Dermis microvascular lymphatic vessel endothelial cell (primary cell): ENCODE measurements at places on chromosomes 1 and 21. TPM values are rescaled to one million over a fixed set of nuclear protein-coding genes. Genes with fewer than 3 reads are reported as not detected.

DNA sequence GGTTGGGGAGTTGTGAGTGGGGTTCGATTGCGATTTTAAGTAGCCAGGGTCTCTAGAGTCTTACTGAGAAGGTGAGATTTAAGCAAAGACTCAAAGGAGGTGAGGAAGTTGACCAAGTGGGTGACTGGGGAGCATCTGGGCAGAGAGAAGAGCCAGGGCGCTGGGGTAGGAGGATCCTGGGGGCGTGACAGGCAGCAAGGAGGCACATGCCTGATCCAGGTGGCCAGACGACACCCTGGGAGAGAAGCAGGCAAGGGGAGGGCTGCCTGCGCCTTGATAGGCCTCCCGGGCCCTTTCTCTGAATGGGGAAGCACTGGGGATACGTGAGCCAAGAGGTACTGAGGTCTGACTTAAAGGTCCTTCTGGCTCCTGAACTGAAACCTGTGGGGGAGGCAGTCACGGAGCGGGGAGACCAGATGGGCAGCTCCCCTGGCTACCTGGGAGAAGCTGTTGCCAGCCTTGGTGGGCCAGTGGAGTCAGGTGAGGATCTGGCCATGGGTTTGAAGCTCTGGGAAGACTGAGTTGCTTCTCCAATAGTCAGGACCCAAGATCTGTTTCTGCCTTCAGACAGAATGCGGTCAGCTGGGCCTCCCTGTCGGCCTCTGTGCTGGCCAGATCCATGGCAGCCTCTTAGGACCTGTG is 5.4 kb downstream of the ZBTB48 start:
- DNase-seq = no peak

GRCh38 chr1:183891158-183891856 is 86.4 kb downstream of the RGL1 start:
- no peak for DNase-seq

- DNase-seq = no peak
Measured at GRCh38 chr1:197797010-197797409, 21.7 kb upstream of the DENND1B start.

DNA sequence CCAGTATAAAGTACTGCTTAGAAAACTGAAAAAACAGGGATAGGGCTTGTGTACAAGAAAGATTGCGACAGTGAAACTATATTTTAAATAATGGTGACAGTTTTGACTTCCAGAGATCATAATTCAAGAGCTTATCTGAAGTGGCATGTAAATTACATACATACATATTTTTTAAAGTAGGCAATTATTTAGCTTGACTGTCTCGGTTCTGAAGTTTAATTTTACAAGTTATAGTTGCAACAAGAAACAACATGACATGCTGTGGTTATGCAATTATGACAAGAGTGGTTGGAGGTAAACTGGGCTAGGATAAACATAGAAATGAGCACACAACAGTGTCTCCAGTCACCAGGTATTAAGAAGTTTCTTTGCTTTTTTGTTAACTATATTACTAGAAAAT is 4.1 kb downstream of the C1orf21 start:
- DNase-seq = no peak

GRCh38 chr1:182786223-182786994 is 3.2 kb upstream of the NPL start:
- peak; percentile 68 for DNase-seq

GRCh38 chr1:196649990-196650389 is 1.9 kb upstream of the CFH start:
- no peak for DNase-seq

GRCh38 chr1:181451661-181452230 is 31.6 kb upstream of the CACNA1E start:
- no peak for DNase-seq

DNA sequence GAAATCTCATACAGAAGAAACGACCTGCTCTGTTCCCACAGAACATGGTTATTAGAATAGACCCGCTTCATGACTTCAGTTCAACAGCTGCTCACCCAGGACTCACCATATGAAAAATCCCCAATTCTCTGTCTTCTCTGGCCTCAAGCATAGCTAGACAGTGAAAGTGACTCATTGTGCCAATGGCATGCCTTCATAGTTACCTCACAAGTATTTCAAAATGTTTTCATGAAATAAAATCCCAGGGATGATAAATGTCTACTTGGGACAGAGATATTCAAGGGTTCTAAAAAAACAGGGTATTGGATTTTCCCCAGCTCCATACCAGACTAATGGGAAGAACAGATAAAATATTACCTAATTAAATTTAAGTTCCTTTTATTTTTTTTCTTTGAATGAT is 82.3 kb downstream of the NOTCH2 start:
- no peak for DNase-seq

DNA sequence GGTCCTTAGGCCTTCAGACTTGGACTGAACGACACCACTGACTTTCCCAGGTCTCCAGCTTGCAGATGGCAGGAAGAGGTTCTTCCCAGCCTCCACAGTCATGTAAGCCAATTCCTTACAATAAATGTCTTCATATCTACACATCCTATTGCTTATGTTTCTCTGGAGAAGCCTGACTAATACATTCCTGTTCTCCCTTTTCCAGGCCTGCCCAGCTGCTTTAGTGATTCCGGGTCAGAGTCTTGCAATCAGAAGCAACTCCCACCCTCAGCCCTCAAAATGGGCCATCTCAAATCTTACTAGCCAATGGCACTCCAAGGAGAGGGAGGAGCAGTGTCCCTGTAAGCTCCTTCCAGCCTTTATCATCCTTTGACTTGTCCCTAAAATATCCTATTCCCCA is 16.4 kb upstream of the CPT2 start:
- no peak for DNase-seq

DNA sequence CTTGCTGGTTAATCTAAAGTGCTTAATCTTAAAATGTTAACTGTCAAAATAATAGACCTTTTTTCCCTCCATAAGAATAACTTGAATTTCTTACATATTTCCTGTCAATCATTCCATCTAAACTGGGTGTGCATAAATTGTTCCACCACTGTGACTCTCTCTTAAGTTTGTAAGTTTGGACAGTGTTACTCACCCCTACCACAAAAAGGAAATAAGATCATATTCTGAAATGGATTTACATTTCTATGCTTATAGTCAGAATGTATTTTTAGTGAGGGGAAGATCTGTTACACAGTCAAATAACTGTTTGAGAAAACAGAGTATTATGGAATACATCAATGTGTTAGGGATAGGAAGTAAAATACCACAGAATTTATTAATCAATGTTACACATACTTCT is 109.6 kb upstream of the DPYD start:
- DNase-seq = peak; percentile 49

- DNase-seq = no peak
Measured at GRCh38 chr1:202076050-202076511, 46.6 kb upstream of the GPR37L1 start.

- no peak for DNase-seq
Measured at GRCh38 chr1:79105500-79105899, 99.0 kb upstream of the ADGRL4 start.

GRCh38 chr1:156387870-156388173 is 18.8 kb downstream of the RHBG start:
- no peak for DNase-seq

- DNase-seq = no peak
Measured at GRCh38 chr1:5968161-5968736, 24.0 kb downstream of the NPHP4 start.

DNA sequence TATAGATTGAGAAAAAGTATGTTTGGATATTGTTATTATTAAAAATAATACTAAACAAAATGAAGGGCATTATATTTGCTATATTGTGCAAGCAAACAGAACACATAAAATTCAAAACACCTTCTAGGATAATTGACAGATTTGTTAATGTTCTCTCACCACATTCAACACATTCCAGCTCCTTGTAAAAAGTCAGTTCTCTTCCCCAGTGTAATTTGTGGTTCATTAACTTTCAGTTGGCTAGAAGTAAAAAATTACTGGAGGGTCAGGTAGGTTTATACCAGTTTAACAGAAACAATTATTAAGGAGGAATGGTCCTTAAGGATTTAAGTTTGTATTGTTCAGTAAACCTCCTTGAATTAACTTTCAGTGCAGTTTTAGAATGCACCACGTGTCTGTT is 1235.3 kb upstream of the ADGRL2 start:
- DNase-seq = no peak

DNA sequence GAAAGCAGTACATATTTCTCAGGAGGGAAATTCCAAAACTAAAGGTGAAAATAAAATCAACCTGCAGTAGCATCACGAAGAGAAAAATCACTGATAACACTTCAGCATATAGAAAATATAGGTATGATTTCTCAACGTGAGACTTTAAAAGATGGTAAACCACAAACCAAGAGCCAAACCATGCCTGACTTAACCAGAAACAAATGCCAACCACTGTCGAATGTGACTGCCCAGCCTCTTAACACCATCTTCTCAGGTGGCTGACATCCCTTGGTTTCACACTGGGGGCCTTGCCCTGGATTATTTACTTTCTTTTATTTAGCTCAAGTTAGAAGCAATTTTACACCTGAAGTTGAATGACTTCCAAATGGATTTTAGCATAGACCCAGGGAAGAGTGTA is 10.1 kb downstream of the HMGCS2 start:
- DNase-seq = no peak

DNA sequence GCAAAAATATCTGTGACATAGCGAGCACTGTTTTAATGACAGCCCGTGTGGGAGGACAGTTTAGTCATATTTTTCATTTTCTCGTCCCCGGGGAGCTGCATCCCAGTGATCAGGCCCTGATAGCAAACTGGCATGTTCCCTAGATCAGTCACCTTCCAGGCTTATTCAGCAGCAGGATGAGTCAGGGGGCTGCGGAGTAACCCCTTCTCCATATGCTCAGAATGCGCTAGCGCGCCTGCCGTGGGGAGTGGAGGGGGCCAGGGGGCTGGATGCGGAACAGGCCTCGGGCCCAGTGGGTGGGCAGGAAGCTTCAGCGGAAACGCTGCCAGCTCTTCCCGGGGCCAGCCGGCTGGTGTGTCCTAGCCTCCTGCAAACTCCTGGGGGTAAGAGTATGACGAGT is 94.0 kb downstream of the KCND3 start:
- no peak for DNase-seq

DNA sequence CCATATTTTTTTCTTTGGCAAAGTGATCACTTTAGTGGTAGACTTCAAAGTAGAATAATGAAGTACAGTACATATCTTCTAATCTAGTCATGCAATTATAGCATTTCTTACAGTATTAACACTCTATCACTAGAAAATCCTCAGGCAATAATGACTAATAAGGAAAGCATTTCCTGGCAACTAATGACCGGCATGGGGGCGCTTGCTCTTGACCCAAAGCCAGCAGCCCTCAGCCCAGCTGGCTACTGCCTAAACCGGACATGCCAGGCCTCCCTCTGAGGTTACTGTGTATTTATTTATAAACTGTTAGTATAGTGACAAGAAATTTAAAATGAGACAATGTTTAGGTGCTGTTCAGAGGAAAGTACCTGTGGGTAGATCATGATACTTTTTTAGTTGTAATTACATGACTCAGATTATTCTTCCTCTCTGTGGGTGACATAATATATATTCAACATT is 633.8 kb downstream of the PTPRC start:
- peak; percentile 91 for DNase-seq

DNA sequence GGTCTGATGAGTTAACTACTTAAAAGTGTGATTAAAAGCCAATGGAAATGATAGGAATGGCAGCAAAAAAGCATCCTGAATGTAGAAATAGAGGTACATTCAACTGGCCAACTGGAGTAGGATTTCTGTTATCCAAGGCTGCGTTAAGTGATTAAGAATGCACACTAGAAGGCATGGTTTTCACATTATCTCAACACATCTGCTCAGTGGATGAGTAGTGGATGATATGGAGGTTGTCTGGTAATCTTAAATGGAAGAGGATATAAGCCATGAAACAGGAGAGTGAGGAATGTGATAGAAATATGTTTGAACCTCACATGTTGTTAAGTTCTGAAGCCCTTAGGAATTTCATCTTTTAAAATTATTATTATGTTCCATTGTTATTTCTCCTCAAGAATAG is 839.9 kb downstream of the USP25 start:
- no peak for DNase-seq

GRCh38 chr1:147272042-147272441 is 29.6 kb downstream of the CHD1L start:
- DNase-seq = no peak

DNA sequence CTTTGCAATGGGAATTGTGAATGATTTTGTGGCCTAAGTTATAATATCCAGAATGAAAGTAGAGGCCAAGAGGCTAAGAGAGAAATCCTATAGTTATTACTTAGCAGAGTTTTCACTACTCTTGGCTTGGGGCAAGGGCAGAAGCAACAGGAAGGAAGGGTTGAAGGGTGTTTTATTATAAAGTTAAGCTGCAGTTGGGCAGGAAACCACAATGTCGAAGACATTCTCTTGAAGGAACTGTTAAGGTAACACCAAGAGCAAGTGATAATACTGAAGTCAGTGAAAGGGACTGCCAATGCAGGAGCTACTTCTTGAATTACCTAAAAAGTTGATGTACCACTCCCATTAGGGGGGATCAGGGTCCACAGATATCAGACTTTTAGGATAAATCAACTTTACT is 8.3 kb downstream of the XCL2 start:
- DNase-seq = no peak

- DNase-seq = no peak
Measured at GRCh38 chr1:104435255-104435654, 685.6 kb downstream of the AMY1C start.

GRCh38 chr21:34055615-34056014 is 17.8 kb upstream of the MRPS6 start:
- no peak for DNase-seq

- no peak for DNase-seq
Measured at GRCh38 chr21:45543710-45544448, 1.6 kb upstream of the SLC19A1 start.

DNA sequence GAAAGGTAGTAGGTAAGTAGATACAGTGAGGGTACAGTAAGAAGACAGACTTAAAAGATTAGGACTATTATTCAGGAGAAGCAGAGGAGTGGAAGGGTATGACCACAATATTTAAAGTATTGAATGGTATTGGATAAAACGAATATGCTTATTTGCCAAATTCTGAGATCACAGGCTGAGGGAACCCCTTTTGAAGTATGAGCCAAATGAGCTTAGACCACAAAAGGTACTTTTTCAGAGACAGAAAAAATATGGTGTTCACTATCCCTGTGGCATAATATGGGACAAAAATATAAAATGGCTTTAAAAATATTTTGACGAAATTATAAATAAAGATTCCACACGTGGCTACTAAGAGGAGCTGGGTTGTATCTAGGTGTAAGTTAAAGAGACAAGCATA is 880 bp upstream of the MTF2 start:
- no peak for DNase-seq

SELP gene
- total RNA-seq = 0.13 and 8.2 TPM in 2 replicates

LRRC7 gene
- total RNA-seq = 0.13 TPM in 2 replicates

LCE2B gene
- total RNA-seq = not detected in 2 replicates

RAP1GAP gene
- not detected in 2 replicates for total RNA-seq

CNKSR1 gene
- not detected in 2 replicates for total RNA-seq

ABCG1 gene
- total RNA-seq = 62.9 and 141 TPM in 2 replicates

KANK4 gene
- not detected in 2 replicates for total RNA-seq

CELA2A gene
- total RNA-seq = not detected in 2 replicates

CDC20 gene
- total RNA-seq = 18.6 and 53.7 TPM in 2 replicates

TRIM67 gene
- not detected in 2 replicates for total RNA-seq

PTPN7 gene
- total RNA-seq = 0.13 TPM in 2 replicates

LCE2C gene
- total RNA-seq = not detected in 2 replicates
